ENCODE measurements at places on chromosomes 1 and 21.
A peak's percentile ranks its signal among the peaks of the same experiment; 100 is the strongest.

GRCh38 chr1:211653293-211653692 is 22.1 kb downstream of the NEK2 start:
- no peak for DNase-seq

DNA sequence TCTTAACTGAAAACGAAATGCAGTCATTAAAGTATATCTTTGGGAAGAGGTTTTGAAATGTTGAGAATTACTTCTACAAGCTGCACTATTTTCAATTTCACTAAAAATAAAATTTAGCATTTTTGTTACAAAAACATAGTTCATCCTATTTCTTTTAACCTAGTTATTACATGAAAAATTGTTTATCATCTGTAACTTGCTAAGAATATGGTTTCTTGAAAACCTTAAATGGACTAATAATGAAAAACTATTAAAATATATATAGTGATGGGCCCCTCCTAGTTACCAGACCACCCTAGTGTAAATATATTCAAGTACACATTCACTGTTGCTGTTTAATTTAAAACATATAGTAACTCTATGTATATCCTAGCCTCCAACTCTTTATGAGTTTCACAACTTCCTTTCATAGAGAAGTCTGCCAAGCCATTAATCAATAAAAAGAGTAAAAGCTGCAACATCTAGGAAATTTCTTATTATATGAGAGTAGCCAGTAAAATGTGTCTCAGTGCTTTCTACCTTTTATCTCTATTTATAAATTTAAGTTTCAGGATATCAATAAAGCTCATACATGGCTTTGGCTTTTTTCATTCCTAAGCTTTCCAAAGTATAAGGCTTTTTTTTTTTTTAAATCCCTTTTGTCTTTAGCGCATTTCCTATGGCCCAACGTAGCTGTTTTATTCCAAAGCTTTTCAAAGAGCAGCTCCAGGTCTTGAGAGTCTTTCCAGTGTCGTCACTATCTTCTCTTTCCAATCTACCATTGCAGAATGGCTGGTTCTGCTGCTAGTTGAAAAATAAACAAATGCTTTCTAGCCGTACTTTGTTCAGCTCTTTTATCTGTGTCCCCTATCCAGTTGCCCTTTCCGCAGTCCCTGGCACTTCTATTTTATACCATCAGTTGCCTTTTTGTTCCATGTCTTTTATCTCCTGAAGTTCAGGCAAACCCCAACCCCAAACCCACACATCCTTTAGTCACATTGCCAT is 6.5 kb downstream of the IRF2BP2 start:
- no peak for DNase-seq

DNA sequence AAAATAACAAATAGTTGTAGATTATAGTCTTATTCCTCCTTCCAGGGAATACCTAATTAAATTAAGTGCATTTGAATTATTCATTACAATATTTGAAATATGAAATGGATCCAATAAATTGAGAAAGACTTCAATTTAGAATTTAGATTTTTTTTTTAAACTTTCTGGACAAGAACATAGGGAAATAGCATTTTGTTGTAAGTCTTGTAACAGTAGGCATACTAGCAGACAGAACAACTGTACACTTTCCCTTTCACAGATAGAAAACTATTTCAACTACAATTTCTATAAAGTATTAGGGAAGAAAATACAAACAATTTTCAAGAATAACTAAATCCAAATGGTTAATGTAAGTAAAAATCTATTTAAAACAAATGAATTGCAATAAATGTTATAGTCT is 577.5 kb downstream of the USP25 start:
- no peak for DNase-seq

GRCh38 chr1:93775224-93775623 is 93.6 kb upstream of the BCAR3 start:
- DNase-seq: no peak

- no peak for DNase-seq
These were observed 20.9 kb downstream of the TMED5 start for GRCh38 chr1:93159337-93159736.

- no peak for DNase-seq
These were observed 7.3 kb downstream of the CSF1 start for GRCh38 chr1:109917768-109918606.

DNA sequence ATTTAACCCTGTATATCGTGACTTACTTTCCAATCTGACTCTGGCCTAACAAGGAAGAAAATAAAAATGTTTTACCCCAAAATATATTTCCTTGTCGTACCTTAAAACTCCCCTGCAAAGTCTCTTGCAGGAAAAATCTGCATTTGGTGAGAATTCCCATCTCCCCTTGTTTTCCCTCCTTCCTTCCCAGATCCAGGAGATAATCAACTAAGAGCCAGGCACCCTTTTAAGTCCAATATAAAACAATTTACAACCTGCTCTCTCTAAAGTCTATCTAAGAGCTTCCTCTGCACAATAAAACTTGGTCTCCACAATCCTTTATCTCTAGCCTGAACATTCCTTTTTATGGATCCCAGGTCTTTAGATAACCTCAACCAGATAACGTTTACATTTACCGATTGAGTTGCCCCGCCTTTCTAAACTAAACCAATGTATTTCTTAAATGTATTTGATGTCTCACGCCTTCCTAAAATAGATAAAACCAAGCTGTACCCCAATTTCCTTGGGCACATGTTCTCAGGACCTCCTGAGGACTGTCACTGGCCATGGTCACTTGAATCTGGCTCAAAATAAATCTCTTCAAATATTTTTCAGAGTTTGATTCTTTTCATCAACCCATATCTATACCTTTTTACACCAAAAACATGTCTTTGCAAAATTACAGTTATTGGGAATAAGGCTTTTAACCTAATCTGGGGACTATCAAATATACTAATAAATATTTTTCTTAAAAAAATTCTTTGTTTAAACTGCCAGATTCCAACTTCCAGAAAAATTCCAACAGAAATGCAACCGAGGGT is 993 bp downstream of the DDX59 start:
- DNase-seq: no peak

DNA sequence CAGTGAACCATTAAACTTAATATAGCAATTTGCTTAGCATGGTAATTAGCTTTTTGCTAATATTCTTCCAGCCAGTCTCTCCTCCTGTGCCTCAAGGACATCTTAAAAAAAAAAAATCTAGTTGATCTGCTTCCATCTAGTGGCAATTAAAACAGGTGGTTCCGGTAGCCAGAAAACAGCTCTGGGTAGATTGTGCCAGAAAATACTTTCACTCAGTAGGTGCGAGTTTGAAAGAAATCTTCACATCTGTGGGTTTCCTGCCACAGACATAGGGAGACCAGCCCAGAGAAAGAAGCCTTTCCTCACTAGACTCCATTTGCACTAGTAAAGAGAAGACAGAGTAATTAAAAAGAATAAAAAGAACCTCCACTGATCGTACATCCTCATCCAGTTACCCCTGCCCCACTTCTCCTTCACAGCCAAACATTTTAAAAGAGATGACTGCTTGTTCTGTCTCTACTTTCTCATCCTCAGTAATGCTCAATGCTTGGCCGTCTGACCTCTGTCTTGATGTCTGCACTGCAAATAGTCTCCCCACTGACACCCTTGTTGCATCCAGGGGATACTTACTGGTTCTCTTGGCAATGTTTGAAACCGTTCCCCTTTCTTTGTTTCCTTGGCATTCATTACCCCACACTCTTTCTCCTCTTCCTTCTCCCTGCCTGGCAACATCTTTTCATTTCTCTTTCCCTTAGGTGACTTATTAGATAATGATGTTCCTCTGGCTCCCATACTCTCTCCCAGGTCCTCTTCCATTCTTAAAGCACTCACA is 16.9 kb downstream of the SELL start:
- DNase-seq: no peak

GRCh38 chr1:162854245-162854882 is 6.6 kb downstream of the CCDC190 start:
- peak; percentile 12 for DNase-seq

DNA sequence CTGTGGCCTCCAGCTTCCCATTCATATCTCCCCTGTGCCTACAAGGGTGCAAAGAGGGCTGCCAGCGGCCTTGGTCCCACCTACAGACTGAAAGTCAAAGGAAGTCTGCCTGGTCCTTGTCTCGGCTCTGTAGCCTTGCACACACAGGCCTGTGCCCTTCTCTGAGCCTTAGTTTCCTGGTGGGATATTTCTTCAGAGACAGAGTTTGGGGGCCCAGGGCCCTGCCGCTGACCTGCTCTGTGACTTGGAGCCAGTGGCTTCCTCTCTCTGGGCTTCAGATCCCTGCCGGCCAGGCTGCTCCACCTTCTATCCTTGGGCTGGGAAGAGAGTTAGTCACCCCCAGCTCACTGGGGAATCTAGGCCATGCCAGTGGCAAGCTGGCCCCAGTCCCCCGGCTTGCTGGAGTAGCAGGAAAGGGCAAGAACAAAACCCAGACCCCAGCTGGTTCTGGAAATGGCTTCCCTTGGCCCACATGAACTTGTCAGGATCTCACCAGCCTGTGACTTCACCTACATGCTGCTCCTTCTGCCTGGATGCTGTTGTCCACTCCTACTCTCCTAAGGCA is 1.0 kb upstream of the TMEM61 start:
- DNase-seq: no peak

DNA sequence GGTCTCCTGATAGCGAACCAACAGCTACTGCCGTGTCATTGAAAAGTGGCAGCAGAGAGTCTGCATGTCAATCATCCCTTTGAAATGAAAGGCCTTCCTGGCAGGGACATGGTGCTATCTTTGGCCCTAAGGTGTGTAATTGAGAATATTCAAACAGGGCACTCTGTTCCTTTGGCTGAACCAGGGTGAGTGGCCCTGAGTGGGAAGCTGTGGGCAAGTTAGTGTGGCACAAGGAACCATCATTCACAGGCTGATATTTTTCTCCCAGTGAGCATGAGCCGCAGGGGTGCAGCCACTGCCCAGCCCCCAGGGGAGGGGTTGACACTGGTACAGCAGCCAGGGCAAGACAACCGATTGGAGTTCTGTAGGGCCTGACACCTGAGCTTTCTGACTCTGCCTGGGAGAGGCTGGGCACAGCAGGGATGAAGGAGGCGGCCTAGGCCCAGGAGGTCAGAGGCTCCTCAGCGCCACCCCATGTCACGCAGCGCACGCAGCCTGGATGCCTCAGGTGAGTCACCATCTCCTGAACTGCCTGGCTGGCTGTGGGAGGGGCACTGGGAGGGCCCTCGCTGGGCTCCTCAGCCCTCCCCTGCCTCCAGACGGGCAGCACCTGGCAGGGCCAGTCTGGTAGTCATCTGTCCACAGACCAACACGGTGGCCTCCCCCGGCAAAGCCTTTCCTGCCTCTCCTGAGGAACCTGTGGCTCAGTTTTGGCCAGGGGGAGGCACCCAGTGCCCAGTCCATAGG is 13.2 kb downstream of the QSOX1 start:
- DNase-seq: no peak
